Left lung (tissue), 14 donors: ENCODE measurements at places on chromosomes 16 and 17. TPM values are rescaled to one million over a fixed set of nuclear protein-coding genes. Genes with fewer than 3 reads are reported as not detected.

The CPHXL2 gene
- 0.17 TPM for polyA plus RNA-seq

DNA sequence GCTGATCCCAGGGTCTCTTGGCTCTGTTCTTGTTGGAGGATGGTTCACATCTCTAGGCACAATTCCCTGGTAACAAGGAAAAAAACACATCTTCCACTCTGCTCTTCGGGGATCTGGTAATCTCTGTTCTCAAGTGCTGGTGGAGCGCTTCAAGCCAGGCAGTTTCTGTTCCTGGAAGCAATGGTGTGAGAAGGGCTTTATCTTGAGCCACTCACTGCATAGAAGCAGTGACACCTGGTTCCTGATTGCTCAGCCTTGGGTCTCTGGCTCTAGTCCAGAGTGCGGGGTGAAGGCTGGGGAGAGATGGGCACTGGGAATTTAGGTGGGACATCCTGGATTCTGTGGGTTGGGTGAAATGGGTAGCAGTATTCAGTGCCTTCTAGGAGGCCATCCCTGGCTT lies 14.1 kb downstream of the AKAP1 start:
- DNase-seq: no peak

The CNTNAP1 gene
- 9.8 TPM for polyA plus RNA-seq

The PLA2G10 gene
- polyA plus RNA-seq: 0.27 TPM

GRCh38 chr17:1469231-1469852 lies 13.3 kb upstream of the CRK start:
- no peak for DNase-seq
